Ascending aorta (tissue), 2 donors: ENCODE measurements at places on chromosomes 6 and 20. TPM values are rescaled to one million over a fixed set of nuclear protein-coding genes. Genes with fewer than 3 reads are reported as not detected.

- peak; percentile 65 for DNase-seq
Observed at GRCh38 chr6:5471044-5471443, 209.7 kb downstream of the FARS2 start.

GRCh38 chr6:157487110-157487773 lies 106.3 kb downstream of the ZDHHC14 start:
- no peak for DNase-seq

GRCh38 chr6:5278565-5279120 lies 17.3 kb downstream of the FARS2 start:
- DNase-seq, result no peak

DNA sequence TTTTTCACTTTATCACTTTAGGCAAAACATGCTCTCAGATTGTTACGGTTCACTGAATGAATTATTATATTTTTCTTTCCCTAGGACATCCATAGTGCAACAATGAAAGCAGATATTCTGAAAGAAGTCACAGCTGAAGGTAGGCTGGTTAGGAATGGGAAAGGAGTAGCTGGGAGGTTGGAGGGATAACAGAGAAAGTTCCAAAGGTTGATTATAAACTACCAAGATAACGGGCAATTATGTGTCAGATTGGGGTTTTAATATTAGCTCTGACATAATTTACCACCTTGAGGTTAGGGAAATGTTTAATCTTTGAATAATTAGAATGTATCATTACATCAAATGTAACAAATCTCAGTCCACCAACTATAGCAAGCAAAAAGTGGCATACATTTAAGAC lies 96.5 kb downstream of the HTR1B start:
- no peak for DNase-seq

- no peak for DNase-seq
Observed at GRCh38 chr6:40506954-40507353, 80.2 kb downstream of the LRFN2 start.

GRCh38 chr20:44080646-44081267 lies 106.2 kb downstream of the JPH2 start:
- DNase-seq, result peak; percentile 78

DNA sequence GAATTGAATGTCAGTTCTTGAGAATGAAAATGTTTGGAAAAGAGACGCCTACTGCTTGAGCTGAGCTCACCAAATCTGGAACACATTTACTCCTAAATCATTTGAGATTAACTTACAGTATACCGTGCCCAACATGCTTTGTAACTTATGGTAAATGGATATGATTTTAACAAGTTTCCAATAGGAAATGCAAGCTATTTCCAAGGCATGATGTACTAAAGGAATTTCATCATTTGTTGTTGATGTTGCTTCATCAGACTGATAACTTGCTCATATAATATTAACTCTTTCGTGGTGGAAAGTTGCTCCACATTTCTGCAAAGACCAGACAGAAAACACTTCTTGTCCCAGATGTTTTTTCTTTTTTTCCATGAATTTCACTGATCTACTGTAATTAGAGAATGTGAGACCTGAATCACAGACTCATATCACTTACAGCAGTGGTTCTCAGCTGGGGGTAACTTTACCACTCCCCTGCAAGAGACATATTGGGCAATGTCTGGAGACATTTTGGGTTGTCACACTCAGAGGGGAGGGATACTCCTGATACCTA lies 116.6 kb upstream of the TRAF3IP2 start:
- DNase-seq, result peak; percentile 18

- DNase-seq, result no peak
Observed at GRCh38 chr20:47620808-47621805, 119.4 kb downstream of the NCOA3 start.

DNA sequence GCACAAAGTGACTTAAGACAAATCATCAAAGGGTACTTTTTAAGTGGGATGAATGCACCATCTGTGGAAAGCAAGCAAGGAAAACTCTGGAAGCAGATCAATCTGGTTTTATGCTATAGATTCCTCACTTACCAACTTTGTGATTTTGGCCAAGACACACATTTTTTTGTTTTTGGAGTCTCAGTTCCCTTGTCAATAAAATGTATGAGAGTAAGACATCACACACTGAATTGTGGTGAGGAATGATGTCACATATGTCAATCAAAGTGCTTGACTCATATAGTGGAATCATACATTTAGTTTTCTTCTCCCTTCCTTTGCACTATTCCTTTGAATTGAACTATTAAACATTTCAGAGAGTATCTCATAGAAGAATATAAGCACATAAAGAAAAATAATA lies 620.5 kb upstream of the CITED2 start:
- no peak for DNase-seq

DNA sequence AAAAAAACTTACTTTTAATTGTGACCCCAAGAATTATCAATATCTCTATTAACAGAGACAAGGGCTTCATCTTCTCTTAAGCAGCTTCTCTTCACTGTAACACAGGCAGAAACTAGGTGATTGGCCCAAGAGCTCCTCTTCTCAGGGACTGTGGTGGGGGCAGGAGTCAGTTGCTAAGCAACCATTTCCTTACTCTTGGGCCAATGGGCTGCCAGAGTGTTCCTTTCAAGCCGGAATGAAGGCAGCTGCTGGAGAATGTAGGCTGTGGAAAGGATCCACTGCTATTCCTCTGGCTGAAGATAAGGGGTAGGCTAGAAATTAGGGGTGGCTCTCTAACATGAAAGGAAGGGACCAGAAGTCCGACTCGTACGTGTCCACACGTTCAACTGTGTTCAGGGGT lies at the start of gene SEL1L2:
Gene SEL1L2 (minus strand): TSS at position 150 of the 400 bp plus-strand sequence. CDS start 80 bp downstream, at position 70.
- DNase-seq, result no peak

DNA sequence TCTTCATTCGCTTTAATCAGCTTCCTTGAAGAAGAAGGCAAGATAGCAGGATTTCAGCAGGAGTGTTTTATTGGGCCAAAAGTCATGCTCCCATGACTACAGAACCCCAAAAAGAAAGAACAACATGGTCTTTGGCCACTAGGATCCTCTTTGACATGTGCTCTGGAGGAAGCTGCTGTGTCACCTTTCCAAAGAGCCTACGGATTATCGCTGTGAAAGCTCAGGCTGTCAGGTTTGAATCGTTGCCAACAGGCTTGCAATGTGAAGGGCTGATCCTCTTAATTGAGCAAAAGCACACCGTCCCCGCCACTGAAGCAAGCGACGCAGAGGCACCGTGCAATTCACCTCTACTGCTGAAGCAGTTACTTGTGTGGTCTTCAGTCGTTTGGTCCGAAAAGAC lies 29.0 kb downstream of the MYLIP start:
- no peak for DNase-seq

- no peak for DNase-seq
Observed at GRCh38 chr20:3553663-3554062, 82.8 kb downstream of the ATRN start.

- DNase-seq, result no peak
Observed at GRCh38 chr6:139944976-139945375, 570.5 kb upstream of the CITED2 start.

DNA sequence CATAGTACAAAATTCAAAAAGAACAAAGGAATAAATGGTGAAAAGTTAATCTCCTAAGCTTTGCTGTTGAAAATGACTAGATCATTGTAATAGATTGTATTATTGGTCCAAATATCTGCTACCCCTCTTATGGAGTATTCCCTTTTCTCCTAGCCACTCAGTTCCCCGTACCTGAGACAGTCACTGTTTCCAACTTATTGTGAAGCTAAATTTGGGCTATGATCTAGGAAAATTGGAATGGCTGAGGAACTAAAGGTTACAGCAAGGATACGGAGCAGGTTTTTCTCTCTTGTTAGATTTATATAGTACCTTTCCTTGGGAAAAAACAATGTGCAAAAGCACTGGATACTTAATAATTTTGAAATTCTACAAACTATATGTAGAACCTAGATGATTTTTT lies 17.3 kb downstream of the DHX35 start:
- no peak for DNase-seq

DNA sequence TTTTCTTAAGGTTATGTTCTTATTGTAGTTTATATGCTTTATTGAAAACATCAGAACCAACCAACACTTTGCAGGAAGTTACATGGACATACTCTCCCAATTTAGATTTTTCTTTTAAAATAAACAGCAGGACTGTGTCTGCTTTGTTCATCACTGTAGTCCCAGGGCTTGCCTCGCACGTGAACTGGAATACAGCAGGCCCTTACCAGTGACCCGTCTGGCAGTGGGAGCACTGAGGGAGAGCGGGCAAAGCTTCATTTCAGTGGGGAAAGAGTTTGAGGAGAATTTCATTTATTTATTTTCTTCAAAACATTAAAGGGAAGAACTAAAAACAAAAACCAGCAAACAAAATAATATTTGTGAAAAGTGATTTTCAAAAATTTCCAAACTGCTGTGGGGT lies 230.8 kb downstream of the PAX1 start:
- no peak for DNase-seq

DNA sequence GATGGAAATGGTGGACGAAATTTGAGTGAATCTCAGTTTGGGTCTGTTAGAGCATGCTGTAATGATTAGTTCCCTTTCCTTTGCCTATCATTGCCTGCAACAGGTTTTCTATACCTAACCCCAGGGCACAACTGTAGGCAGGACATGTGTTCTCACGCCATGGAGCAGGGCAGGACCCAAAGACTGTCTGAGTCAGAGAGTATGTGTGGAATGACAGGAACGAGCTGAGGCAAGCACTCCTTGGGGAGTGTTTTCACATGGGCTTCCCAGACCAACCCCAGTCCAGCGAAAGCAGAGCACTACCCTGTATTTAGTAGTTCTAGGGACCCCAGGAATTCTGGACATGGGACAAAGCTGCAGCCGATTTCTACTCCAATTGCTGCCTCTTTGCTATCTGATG lies 234.2 kb downstream of the HACE1 start:
- DNase-seq, result no peak

DNA sequence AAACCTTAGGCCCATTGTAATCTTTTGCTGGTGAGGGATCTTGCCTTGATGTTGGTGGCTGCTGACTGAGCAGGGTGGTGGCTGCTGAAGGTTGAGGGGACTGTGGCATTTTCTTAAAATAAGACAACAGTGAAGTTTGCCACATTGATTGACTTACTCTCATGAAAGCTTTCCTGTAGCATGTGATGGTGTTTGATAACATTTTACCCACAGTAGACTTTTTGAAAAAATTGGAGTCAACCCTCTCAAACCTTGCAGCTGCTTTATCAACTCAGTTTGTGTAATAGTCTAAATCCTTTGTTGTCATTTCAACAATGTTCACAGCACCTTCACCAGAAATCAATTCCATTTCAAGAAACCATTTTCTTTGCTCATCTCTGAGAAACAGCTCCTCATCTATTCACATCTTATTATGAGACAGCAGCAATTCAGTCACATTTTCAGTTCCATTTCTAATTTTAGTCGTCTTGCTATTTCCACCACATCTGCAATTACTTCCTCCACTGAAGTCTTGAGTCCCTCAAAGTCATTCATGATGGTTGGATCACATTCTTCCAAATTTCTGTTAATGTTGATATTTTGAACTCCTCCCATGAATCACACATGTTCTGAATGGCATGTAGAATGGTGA lies 37.2 kb downstream of the CST9L start:
- DNase-seq, result no peak

DNA sequence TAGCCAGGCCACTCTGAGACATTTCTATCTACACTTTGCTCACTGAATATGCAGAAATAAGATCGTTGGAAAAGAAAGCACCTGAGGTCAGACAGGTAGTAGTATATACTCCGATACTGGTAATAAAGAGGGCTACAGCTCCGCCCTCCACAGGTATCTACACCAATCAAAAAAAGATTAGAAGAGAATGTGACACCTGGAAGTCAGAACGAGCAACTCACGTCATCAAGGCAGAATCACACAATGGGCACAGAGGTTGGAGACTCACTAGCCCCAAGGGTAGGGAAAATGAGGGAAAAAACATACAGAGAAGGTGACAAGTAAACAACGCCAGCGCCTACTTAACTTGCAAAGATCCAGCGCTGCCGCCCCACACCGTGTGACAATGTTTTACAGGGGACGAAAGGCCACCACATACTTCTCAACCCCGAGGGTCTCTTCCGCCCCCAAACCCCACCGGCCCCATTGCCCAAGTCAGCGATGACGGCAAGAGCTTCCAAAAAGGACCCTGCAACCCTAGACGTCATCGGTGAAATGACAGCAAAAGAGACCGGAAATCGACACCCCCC lies 653 bp downstream of the LMBRD1 start:
- no peak for DNase-seq

DNA sequence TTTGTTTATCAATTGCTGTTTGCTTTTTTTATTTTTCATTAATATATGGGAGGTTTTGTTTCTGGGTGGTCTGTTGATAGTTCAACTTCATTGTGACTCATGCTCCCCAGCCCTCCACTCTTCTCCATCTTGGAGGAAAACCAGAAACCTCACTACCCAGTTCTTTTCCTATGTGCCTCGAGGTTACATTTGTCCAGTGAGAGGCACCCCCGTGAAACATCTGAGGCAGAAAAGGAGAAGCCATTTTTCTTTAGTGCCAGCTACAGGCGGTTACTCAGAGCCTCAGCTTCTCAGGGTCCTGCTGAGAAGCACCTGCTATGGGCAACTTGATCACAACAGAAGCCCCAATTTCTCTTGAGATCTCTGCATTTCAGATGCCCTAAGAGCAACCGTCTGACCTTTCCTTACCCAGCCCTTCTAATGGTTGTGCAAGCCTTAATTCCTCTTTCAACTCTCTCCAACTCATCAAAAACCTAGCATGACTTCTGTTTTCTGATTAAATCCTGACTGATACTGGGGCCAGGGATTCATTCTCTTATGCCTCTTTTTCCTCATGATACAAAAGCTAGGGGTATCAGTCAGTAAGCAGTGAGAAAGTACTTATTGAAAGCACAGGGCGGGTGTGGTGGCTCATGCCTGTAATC lies 144.6 kb downstream of the ELOVL4 start:
- DNase-seq, result no peak

- DNase-seq, result no peak
Observed at GRCh38 chr6:28105245-28105639, 19.2 kb upstream of the ZSCAN16 start.

GRCh38 chr6:160104821-160105517 lies 16.6 kb upstream of the SLC22A1 start:
- no peak for DNase-seq

GRCh38 chr20:1845163-1845523 lies 50.1 kb upstream of the SIRPA start:
- no peak for DNase-seq

DNA sequence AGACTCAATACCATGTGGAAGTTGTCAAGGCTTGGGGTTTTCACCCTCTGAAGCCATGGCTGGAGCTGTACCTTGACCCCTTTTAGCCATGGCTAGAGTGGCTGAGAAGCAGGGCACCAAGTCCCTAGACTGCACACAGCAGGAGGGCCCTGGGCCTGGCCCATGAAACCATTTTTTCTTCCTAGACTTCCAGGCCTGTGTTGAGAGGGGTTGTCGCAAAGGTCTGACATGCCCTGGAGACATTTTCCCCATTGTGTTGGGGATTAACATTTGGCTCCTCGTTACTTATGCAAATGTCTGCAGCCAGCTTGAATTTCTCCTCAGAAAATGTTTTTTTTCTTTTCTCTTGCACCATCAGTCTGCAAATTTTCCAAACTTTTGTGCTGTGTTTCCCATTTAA lies 196.4 kb downstream of the SLC16A10 start:
- no peak for DNase-seq

- DNase-seq, result no peak
Observed at GRCh38 chr6:89414215-89414614, 2.1 kb upstream of the RRAGD start.

The TGM3 gene
- total RNA-seq, result not detected

The DPPA5 gene
- total RNA-seq, result not detected

The CLIC5 gene
- total RNA-seq, result 7.6 TPM

The PCNA gene
- total RNA-seq, result 52.5 TPM

The C6orf15 gene
- not detected for total RNA-seq

The TUBB1 gene
- not detected for total RNA-seq

The RNF182 gene
- 3.0 TPM for total RNA-seq

The STX11 gene
- 29.5 TPM for total RNA-seq

The LKAAEAR1 gene
- total RNA-seq, result not detected
